ENCODE measurements at places on chromosomes 7 and 10. TPM values are rescaled to one million over a fixed set of nuclear protein-coding genes. Genes with fewer than 3 reads are reported as not detected.

CLCN1 gene
- 0.03 TPM for polyA plus RNA-seq

CYP2C8 gene
- not detected for polyA plus RNA-seq

PAPOLB gene
- polyA plus RNA-seq: not detected

CDCA7L gene
- 20.8 TPM for polyA plus RNA-seq

ZNF488 gene
- polyA plus RNA-seq: 8.3 TPM

UPK3BL2 gene
- polyA plus RNA-seq: 3.9 TPM

GRCh38 chr10:26690731-26691475 is 6.6 kb upstream of the PDSS1 start:
- no peak for DNase-seq

DNA sequence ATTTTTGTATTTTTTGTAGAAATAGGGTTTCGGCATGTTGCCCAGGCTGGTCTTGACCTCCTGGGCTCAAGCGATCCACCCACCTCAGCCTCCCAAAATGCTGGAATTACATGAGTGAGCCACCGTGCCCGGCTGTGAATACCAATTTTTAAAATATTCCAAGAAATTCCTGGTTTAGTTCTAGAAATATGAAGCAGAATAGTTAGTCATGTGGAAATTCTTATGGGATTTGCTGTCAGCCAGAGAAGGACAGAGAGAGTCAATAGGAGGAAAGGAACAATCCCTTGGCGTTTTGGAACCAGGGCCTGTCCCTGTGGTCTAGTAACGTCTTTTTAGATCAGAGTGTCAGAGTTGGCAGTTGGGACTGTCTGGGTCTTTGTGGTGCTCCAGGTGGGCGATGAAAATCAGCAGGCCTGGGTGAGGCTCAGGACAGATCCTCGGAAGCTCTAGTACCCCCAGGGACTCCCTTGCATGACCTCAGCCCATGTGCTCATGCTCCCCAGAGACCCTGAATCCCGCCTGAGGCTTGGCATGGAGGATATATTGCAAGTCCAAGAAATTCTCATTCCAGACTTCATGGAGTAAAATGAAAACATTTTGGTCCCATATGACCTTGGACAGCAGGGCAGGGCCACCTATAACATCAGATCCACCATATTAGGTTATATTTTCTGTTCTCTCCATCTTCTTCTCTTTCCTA is 7.8 kb downstream of the NODAL start:
- no peak for DNase-seq

DNA sequence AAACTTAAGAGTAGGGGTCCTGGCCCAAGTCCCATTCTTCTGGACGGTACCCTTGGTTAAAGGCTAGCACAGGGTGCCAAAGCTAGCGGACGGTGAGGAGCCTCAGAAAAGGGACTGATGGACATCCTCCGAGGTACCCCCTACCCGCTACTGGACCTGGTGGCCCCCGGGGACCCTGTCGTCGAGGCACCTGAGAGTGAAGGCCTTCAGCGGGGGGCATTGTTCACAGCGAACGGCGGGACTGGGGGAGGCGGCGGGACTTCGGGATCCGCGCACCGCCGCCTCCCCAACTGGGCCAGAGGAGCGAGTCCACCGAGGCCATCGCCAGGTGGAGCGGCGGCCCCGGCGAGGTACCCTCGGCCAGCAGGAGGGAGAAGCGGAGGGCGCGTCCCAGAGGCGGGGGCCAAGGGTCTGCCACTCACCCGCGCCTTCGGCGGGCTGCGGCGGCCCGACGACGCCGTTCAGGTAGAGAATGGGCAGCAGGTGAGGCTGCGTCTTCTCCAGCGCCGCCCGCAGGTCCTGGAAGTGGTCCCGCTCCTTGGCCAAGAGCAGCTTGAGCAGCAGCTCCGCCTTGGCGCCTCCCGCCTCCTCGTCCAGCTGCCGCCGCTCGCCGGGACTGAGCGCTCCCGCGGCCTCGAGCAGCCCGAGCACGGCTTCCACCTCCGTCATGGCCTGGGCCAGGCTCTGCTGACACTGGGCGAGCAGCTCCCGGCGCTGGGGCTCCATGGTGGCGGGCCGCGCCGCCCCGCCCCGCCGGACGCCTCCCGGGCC is 575 bp downstream of the DLG5 start:
- DNase-seq: peak; percentile 54

- DNase-seq: peak; percentile 64
Measured at GRCh38 chr10:3192856-3193635, 20.5 kb upstream of the PITRM1 start.

- DNase-seq: no peak
Measured at GRCh38 chr10:5858811-5859210, 30.9 kb downstream of the ANKRD16 start.

DNA sequence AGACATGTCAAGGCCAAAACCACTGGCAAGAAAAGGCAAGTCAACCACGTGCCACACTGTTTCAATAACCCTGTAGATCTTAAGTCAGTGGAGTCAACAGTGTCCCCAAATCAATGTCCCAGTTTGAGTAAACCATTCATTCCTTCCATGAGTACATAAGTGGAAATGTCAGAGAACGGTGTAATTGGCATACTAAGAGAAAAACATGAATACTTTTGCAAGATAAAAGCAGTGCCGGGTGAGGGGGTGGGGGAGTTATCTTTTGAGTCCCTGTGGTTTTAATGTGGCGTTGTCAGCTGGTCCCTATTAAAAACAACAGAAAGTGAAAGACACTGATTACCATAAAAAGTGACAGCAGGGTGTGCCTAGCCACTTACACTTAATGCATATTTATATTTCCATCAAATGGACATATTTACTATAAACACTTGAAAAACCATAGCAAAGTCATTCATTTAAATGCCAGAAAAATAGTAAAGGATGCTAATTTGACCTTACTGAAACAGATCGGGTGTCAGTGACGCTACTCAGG is 37.8 kb downstream of the RSU1 start:
- no peak for DNase-seq

DNA sequence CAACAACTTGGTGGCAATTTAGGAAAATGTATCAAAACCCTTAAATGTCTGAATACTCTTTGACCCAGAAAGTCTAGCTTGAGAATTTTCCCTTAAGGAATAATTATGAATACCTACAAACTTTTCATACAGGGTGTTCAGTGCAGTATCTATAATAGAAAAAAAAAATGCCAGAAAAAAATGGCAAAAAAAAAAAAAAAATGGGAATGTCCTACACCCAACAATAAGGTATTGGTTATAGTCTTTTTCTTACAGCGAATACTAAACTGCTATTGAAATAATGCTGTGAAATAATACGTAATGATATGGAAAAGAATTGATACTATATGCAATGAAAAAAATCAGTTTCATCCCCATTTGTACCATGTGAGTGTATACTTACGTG is 44.3 kb downstream of the ZNF800 start:
- no peak for DNase-seq

Data from A549 (cell line).